Aorta (tissue), 5 donors: ENCODE measurements at places on chromosomes 6 and 20. TPM values are rescaled to one million over a fixed set of nuclear protein-coding genes. Genes with fewer than 3 reads are reported as not detected.

- DNase-seq, result peak; percentile 65
These were observed 2.5 kb upstream of the BNIP5 start for GRCh38 chr6:36339146-36339545.

Gene STMND1
- not detected for total RNA-seq

GRCh38 chr6:137286916-137287315 is 67.7 kb upstream of the IFNGR1 start:
- no peak for DNase-seq

Gene GPR6
- not detected for total RNA-seq

Gene VEGFA
- 107 TPM for total RNA-seq

DNA sequence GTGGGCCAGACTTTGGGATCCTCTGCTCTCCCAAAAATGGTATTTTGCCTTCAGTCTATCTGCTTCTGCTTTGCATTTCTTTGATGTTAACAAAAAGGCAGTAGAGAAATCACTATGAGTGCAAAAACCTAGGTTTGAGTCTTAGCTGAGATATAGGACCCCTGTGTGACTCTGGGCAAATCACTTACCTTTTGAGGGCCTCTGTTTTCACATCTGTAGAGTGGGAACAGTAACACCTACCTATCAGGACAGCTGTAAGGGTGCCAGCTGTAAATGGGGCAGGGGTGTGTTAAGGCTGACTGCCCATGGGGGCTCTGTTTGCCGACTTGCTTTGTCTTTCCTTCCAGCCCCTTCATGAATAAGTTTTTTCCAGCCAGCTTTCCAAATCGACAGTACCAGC is 30.4 kb downstream of the HM13 start:
- DNase-seq, result no peak

DNA sequence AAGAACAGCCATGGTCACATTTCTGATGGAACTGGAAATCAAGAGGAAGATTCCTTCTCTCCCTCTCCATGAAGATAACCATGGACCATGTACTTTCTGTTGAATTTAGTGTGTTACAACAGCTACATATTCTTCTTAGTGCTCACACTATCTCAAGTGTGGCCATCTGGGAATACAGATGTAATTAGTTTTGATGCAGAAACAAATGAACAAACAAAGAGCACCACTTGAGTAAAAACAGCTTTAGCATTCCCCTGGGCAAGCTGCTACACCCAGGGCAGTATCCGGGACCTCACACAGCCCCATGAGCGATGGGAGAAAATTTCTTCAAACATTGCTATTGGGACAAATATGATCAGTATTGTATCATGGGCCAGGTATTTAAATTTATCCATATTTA is 75.2 kb downstream of the RAMACL start:
- DNase-seq, result no peak

DNA sequence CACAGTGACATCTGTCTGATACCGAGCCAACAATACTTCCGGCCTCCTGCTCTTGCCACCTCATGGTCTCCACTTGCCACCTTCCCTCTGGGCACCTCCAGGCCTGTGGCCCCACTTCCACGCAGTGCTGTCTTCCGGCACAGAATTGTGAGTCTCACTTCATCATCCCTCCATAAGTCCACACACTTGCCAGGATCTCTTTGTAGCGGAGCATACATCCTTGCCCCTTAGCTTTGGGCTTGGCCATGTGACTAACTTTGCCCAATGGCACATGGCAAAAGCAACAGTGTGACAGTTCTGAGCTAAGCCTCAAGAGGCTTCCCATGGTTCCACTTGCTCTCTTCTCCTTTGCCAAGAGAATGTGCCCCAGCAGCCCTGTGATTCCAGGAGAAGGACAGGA is 4.5 kb upstream of the C20orf202 start:
- DNase-seq, result no peak

GRCh38 chr6:7418238-7418905 is 28.8 kb downstream of the RIOK1 start:
- no peak for DNase-seq

- DNase-seq, result no peak
These were observed 45.3 kb downstream of the ELOVL4 start for GRCh38 chr6:79902046-79902445.

GRCh38 chr6:69146385-69146784 is 511.3 kb downstream of the ADGRB3 start:
- DNase-seq, result no peak

- no peak for DNase-seq
These were observed 1.1 kb upstream of the PTK7 start for GRCh38 chr6:43074847-43075669.

- no peak for DNase-seq
These were observed 118.8 kb downstream of the COL19A1 start for GRCh38 chr6:69985180-69985579.

GRCh38 chr6:25254671-25255070 is 24.5 kb upstream of the CARMIL1 start:
- no peak for DNase-seq

- no peak for DNase-seq
These were observed 53.8 kb upstream of the CCDC28A start for GRCh38 chr6:138719744-138720143.

GRCh38 chr6:67914419-67914818 is 720.7 kb upstream of the ADGRB3 start:
- no peak for DNase-seq

Gene HCK
- 19.9 TPM for total RNA-seq

Gene CASS4
- 2.4 TPM for total RNA-seq

DNA sequence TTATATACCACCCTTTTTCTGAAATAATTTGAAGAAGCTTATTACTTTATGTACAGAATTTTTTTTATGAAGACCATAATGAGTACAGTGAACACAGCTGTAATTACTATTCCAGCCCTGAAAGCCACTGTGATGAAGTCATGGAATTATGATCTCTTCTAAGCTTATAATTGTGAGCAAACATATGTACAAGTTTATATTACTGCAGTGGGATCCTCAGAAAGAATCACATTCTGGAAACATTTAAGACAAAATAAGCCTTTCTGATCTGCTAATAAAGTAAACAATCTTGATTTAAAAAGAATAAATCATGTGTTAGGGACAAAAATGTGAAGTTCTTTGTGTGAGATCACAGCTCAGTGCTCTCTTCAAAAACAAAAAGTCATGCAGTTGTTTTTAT is 560.4 kb downstream of the CD109 start:
- no peak for DNase-seq

- no peak for DNase-seq
These were observed 124.7 kb upstream of the TCF21 start for GRCh38 chr6:133764008-133764753.

DNA sequence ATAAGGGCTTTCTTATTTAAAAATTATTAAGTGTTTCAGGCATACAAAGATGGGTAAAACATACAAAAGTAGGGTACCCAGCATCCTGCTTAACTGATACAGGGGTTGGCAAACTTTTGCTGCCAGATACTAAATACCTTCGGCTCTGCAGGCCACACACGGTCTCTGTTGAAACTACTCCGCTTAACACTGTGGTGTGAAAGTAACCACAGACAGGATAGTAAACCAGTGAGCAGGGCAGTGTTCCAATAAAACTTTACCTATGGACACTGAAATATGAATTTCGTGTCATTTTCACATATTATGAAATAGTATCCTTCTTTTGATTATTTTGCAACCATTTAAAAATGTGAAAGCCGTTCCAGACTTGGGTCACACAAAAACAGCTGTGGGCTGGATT is 92.4 kb downstream of the EYA2 start:
- DNase-seq, result no peak

Gene CALHM4
- not detected for total RNA-seq

Gene KHDC1L
- total RNA-seq, result not detected

Gene FOXF2
- 0.52 TPM for total RNA-seq

Gene MYCT1
- 20.1 TPM for total RNA-seq

Gene SIGLEC1
- 16.8 TPM for total RNA-seq
